Activated CD8-positive, alpha-beta T cell treated with anti-CD3 and anti-CD28 coated beads, Interleukin-2, amount 10 ng/mL, durations not matched to agents 7 days and 5 days (primary cell): ENCODE measurements at places on chromosomes 7 and 10. TPM values are rescaled to one million over a fixed set of nuclear protein-coding genes. Genes with fewer than 3 reads are reported as not detected.

DNA sequence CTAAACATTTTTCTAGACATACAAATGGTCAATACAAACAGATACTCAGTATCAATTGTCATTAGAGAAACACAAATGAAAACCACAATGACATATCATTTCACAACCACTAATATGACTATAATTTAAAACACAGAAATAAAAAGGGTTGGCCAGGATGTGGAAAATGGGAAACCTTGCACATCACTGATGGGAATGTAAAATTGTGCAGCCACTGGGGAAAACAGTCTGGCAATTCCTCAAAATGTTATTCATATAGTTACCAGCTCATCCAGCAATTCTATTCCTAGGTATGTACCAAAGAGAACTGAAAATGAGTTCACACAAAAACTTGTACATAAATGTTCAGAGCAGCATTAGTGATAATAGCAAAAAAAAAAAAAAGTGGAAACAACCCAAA lies 106.1 kb upstream of the LRRTM3 start:
- H3K27ac ChIP-seq = no peak overlapping the region
- H3K27me3 ChIP-seq = no peaks in the 10 kb centered on the region
- DNase-seq = no peak
- no peaks in the 10 kb centered on the region for H3K4me1 ChIP-seq
- H3K4me3 ChIP-seq = no peak overlapping the region

Gene AGFG2
- 43.0 TPM for total RNA-seq

DNA sequence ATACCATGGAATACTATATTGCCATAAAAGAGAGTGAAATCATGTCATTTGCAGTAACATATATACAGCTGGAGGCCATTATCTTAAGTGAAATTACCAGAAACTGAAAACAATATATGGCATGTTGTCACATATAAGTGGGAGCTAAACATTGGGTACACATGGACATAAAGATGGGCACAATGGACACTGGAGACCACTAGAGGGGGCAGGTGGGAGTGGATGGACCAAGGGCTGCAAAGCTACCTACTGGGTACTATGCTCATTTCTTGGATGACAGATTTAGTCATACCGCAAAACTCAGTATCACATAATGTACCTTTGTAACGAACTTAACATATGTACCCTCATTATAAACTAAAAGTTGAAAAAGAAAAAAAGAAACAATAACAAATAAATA lies 1167.6 kb downstream of the NXPH1 start:
- no peaks in the 10 kb centered on the region for H3K4me1 ChIP-seq
- no peaks in the 10 kb centered on the region for H3K27me3 ChIP-seq
- H3K27ac ChIP-seq = no peak overlapping the region
- no peak overlapping the region for H3K4me3 ChIP-seq

- H3K4me3 ChIP-seq = no peak overlapping the region
- no peaks in the 10 kb centered on the region for H3K4me1 ChIP-seq
- H3K27me3 ChIP-seq = peaks cover 12% of the 10 kb centered on the region
These were observed 15.4 kb upstream of the TMEM243 start for GRCh38 chr7:87234949-87235348.

Gene PNLIPRP2
- not detected for total RNA-seq

DNA sequence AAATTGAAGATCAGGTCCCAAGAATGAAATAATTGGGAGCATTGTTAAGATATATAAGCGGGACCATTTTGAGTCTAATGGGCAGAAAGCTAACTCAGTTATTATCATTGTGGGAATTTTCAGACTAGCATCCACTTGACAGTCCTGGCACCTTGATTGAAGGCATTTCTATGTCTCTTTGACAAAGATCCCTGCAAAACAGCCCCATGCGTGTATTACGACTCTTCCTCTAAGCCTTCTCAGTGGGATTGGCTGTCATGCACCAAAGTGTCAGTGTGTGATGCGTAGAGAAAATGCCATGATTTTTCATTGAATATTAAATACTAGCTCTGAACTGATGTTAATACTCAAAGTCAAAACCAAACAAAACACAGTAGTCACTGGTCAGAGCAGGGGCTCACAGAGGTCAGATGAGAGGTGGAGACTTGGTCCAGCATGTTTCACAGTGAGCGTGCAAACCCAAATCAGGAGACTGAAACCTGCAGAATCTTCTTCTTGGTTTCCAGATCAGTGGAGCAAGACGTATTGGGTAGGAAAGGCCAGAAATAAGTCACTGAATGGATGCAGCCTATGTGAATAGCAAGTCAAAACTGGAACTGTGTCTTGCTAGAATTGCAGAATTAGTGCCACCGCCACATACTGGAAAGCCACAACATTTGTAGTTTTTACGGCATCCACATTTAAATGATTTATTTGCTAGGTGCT lies 303.6 kb upstream of the AKR1E2 start:
- no peak overlapping the region for H3K27ac ChIP-seq
- H3K27me3 ChIP-seq = peaks cover 22% of the 10 kb centered on the region
- DNase-seq = no peak
- no peak overlapping the region for H3K4me3 ChIP-seq
- no peaks in the 10 kb centered on the region for H3K36me3 ChIP-seq
- no peaks in the 10 kb centered on the region for H3K4me1 ChIP-seq

DNA sequence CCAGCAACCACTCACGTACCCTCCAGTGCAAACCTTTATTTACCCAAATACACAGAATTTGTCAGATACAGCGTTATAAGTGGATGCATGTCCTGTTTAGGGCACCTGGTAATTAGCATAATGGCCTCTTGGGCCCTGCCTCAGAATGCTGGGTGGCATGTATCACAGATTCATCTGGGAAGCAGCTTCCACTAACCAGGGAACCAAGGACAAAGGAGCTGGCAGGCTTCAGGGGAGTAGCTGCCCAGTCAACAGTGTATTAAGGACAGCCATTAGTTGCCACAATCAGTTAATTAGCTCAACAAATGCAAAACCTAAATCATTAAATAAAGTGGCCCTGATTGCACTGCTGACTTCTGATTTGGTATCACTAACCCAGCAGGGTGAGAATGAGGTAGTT lies 105.7 kb downstream of the RAPGEF5 start:
- no peak overlapping the region for H3K4me3 ChIP-seq
- no peaks in the 10 kb centered on the region for H3K36me3 ChIP-seq
- DNase-seq = no peak
- H3K27me3 ChIP-seq = peaks cover 4% of the 10 kb centered on the region
- H3K4me1 ChIP-seq = no peaks in the 10 kb centered on the region

GRCh38 chr7:69243016-69243415 lies 355.3 kb upstream of the AUTS2 start:
- H3K4me3 ChIP-seq = no peak overlapping the region
- H3K27me3 ChIP-seq = no peaks in the 10 kb centered on the region
- DNase-seq = no peak
- H3K36me3 ChIP-seq = no peaks in the 10 kb centered on the region

DNA sequence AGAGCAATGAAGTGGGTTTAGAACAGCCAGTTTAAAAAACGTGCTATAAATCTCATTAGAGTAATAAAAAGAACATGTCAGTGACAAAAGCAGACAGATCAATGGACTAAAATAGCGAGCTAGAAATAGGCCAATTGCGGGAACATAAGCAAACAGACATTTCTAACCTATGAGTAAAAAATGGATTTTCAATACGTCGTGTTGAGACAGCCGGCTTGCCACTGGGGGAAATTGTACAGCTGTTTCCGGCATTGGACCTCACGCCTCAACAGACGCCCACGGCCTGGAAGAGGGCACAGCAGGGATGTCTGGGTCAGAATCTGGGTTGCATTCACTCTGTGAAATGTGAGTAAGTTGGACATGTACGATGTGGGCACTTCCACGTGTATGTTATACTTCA lies 92.9 kb downstream of the SVOPL start:
- H3K4me3 ChIP-seq = no peak overlapping the region
- DNase-seq = no peak
- H3K27ac ChIP-seq = no peak overlapping the region
- H3K27me3 ChIP-seq = no peaks in the 10 kb centered on the region
- H3K4me1 ChIP-seq = peaks cover 7% of the 10 kb centered on the region

GRCh38 chr10:3897156-3897555 lies 112.1 kb upstream of the KLF6 start:
- H3K36me3 ChIP-seq = no peaks in the 10 kb centered on the region
- no peak overlapping the region for H3K4me3 ChIP-seq
- DNase-seq = no peak
- no peak overlapping the region for H3K27ac ChIP-seq
- peaks cover 40% of the 10 kb centered on the region for H3K4me1 ChIP-seq

DNA sequence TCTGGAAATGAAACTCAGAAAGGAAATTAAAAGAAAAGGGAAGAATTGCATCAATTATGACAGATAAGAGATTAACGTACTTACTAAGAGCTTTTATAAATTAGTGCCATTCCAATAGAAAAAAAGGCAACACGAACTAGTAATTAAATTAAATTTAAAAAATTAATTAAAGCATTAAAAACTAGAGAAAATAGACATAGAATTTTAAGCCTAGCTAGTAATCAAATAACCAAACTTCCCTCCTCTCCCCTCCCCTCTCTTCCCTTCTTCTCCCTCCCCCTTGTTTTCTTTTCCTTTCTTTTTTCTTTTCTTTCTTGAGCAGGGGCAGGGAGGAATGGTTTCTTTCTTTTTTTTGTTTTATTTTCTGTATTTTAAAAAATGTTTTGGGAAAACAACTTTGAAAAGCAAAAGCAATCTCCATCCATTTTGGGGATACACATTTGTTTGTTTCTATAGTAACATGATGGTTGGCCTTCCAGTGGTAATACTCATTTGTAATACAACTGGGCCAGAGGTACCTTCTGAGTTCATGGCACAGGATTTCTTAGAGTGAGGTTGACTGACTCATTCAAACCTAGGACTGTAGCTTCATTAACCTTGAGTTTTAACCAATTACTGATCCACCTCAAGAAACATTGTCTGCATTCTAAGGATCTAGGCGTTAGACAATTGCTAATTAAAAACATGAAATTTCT lies 132.6 kb downstream of the ST7 start:
- no peaks in the 10 kb centered on the region for H3K27me3 ChIP-seq
- no peak overlapping the region for H3K4me3 ChIP-seq
- no peaks in the 10 kb centered on the region for H3K36me3 ChIP-seq
- no peak overlapping the region for H3K27ac ChIP-seq

Gene CBX3
- total RNA-seq = 254 TPM

- no peak for DNase-seq
- no peaks in the 10 kb centered on the region for H3K36me3 ChIP-seq
- no peaks in the 10 kb centered on the region for H3K4me1 ChIP-seq
- H3K27ac ChIP-seq = no peak overlapping the region
- peaks cover 29% of the 10 kb centered on the region for H3K27me3 ChIP-seq
- H3K4me3 ChIP-seq = no peak overlapping the region
These were observed 7.1 kb downstream of the HECW1 start for GRCh38 chr7:43119371-43120075.

DNA sequence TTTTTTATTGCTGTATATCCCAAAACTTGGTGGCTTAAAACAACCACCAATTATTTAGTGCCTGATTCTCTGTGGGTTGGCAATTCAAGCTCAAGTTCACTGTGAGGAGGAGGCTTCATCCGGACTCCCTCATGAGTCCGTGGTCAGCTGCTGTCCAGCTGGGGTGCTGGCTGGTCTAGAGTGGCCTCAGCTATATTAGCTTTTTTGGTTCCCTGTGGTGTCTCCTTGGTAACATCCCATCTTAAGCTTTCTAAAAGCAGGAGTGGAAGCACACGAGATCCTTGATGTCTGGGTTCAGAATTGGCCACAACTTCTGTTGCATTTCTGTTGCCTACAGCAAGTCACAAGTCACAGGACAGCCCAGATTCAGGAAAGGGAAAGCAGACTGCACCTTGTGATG lies 536.5 kb upstream of the FZD8 start:
- H3K27me3 ChIP-seq = no peaks in the 10 kb centered on the region
- no peak overlapping the region for H3K27ac ChIP-seq
- H3K4me1 ChIP-seq = no peaks in the 10 kb centered on the region
- no peak overlapping the region for H3K4me3 ChIP-seq
- no peaks in the 10 kb centered on the region for H3K36me3 ChIP-seq
